GM03348 (cell line): ENCODE measurements at places on chromosomes 7 and 10.

- no peak for DNase-seq
Observed at GRCh38 chr10:129171812-129172211, 295.2 kb upstream of the MGMT start.

DNA sequence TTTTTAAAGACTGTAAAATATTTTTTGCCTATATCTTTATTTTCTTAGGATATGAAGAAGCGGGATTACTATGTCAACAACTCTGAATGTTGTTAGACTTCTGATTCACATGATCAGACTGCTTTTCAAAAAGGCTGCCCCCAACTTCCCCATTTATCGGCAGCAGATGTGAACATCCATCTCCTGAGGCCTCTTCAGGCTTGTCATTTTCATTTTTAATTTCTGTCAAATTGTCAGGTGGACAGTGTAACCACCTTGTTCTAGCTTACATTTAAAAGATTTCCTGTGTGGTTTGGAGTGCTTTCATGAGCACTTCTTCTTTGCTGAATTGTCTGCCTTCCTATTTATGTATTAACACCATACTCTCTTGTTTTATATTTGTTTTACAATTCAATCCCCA, 78.8 kb upstream of the GSDME start:
- DNase-seq = no peak

- no peak for DNase-seq
Observed at GRCh38 chr7:102832674-102833073, 80.1 kb upstream of the LRRC17 start.

DNA sequence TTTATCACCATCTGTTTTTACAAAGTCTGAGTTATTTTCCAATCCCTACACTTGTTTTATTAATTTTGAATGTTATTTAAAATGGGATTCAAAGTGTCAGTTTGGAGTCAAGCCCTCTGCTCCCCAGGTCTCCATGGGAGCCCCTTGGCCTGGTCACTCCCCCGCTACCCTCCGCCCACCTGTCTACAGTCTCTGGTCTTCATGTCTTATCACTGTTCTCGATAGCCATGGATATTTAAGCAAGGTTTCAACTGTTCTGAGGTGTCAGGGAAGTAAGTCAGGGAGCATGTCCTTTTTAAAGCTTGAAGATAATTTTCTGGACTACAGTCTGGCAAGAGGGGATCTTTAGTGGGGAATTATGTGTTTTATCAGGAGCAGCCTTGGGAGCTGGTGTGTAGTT, 19.1 kb upstream of the HPS1 start:
- DNase-seq = no peak

DNA sequence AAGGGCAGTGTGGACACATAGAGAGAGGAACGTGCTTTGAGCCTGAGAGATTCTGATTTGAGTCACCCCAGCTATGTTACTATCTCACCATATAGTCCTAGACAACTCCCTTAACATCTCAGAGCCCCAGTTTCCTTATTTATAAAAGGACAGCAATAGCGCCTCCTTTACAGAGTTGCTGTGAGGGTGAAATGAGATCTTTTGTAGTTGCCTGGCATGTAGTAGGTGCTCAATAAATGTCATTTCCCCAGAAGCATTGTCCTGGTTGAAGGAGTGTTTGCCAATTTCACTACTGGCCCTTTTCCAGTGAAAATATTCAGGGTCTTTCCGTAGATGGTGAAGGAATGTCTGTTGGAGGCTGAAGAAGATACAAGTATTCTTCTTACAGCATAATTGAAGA, 51.3 kb upstream of the FAM180A start:
- no peak for DNase-seq

GRCh38 chr7:38306914-38307313, 33.5 kb upstream of the TARP start:
- DNase-seq = no peak

- no peak for DNase-seq
Observed at GRCh38 chr7:65404020-65404419, 30.4 kb downstream of the ZNF92 start.

GRCh38 chr7:91446819-91447218, 182.6 kb downstream of the FZD1 start:
- DNase-seq = no peak
